ENCODE measurements at places on chromosomes 2 and 18. TPM values are rescaled to one million over a fixed set of nuclear protein-coding genes. Genes with fewer than 3 reads are reported as not detected.
A peak's percentile ranks its signal among the peaks of the same experiment; 100 is the strongest.

DNA sequence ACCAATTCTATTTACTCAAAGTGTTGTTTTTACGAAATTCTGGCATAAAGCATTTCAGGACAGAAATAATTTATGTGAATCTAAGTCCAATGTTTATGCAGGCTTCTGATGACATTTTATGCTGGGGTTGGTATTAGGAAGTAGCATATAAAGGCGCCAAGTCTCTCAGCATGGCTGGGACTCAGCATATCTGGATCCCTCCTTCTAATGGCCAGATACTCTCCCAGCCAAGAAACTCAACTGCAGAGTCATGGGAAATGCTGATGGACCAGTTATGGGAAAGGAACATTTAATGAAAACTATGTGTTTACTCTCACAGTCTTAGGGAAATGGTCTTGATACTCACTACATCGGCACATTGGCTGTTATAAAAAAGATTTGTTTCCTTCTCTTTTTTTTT is 392.2 kb downstream of the ARHGAP15 start:
- no peak for DNase-seq

- DNase-seq: no peak
Measured at GRCh38 chr2:105443617-105444598, 45.1 kb upstream of the FHL2 start.

DNA sequence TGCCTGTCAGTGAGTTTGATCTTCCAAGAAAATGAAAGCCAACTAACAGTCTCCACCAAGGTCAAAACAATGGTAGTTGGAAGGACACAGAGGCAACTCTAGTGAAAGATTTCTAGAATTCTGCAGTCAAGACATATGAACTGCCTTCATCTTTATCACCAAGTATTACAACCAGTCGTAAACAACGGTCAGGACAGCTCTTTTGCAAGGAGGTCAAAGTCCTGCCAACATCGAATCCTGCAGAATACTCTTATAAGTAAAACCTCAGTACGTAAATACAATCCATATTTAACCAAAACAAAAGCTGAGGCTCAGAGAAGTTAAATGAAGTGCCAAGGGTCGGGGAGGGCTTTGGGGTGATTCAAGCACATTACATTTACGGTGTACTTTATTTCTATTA is 3.1 kb downstream of the FEZ2 start:
- no peak for DNase-seq

DNA sequence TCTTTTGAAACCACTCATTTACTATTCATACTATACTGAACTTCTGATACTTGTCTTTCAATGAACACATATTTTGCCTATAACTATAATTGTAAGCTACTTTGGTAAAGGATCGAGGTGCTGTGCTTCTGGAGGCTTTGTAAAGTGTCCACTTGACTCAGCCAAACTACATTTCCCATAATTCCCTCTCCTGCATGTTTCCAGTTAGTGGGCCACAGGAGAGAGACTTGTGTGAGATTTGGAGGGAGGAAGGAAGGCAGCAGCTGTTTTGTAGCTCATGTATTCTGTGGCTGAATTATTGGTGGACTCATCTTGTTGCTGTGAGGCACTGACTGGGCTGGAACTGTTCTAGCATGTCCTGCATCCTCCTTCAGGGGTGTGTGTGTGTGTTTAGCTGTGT is 328.8 kb downstream of the ARL6IP6 start:
- DNase-seq: no peak

DNA sequence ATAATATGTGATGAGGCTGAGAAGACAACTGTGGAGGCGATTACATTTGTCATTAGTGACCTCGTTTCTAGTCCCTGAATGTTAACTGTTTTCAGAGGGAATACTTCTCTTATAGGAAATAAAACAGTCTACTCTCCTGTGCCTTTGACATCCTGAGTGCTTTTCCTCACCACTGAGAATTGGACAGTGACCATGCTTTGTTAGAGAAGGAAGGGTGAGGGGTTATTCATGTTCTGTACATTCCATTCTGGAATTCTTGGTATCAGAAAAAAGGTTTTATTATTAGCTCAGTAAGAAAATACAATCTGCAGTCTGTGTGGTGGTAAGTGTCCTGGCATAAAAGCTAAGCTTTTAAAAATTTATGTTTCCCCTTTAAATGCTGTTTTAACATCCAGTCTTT is 58.8 kb downstream of the PARD3B start:
- DNase-seq: no peak

GRCh38 chr2:23485261-23485660 is 100.3 kb downstream of the KLHL29 start:
- DNase-seq: no peak

DNA sequence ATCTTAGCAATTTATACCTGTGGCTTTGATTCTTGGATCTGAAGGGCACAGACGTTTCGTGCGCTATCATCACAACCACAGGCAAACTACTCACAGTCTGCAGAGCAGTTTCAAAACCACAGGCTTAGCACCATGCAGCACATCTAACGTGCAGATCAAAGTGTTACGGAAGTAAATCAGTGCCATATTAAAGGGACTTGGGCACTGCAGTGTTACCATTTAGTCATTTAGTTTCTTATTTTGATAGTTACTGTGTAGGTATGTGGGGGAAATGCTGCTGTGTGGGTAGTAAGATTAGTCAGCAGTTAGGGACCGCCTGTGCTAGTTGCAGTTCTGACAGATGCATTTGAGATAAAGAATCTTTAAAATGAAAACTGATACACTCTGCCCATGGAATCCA is 384.0 kb downstream of the NBAS start:
- no peak for DNase-seq

DNA sequence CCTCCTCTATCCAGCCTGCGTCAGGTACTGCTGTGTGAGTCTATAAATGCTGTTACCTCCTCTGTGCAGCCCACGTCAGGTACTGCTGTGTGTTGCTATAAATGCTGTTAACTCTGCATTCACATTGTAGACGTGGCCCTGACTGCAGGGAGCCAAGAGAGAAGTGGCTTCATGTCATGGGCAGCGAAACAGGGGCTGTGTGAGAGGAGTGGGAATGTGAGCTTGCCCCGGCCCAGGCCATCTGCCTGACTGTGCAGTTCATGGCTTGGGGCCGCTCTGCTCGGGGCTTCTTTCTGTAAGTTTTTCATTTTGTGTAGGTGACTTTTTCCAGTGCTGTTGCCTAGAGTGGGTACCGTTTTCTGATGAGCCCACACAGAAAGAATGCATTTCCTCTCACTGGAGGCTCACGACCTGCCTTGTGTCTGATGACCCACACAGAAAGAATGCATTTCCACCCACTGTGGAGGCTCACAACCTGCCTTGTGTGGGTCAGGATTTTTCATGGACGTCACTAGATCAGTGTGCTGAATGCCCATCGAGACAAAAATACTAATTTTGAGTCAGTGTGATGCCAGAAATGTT is 104.5 kb downstream of the SNTG2 start:
- DNase-seq: no peak

DNA sequence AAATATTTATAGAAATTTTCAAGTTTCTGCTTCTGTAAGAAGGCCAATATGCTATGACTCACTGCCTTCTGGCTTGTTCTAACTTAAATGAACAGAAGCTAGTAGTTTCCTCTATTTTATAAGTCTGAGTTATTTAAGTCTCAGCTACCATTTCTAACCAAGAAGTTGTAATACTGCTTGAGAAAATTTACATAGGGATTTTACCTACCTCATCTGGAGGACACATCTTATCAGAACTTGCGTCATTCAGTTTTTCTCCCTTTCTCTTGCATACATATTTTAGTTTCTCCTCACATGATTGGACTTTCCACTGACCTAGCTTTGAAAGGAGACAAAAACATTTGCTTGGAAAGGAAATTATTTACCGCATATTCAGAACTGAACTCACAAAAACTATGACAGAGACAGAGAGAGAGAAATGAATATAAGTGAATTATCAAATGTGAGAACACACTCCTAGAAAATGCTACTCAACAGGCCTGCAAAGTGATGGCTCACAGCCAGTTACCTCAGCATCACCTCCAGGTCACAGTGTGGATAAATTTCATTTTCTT is 81.1 kb upstream of the CD302 start:
- DNase-seq: no peak

DNA sequence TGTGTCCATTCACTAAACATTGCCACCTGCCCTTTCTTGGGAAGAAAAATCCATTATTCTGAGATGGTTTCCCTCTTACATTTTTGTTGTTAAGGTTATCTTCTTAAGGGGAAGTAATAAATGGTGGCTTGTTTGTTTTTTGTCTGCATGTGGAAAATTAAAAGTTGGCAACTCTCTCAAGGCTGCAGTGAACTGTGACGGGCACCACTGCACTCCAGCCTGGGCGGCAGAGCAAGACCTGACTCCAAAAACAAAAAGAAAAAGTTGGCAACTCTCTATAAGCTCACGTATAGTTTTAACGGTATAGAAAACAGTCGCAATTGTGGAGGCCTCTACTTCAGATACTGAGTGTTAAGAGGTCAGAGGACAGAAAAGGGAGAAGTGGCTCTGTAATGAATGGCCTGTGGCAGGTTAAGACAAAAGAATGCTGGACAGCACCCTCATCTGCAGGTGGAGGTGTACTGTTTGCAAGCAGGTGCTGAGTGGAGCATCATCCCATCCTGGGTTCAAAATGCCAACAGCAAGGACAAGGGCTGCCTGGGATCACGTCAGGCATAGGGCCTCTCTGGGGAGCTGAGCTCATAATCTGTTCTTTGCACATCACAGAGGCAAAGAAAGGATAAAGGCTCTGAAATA is 16.7 kb downstream of the L3MBTL4 start:
- DNase-seq: no peak

- DNase-seq: no peak
Measured at GRCh38 chr2:198135481-198135934, 331.1 kb downstream of the PLCL1 start.

DNA sequence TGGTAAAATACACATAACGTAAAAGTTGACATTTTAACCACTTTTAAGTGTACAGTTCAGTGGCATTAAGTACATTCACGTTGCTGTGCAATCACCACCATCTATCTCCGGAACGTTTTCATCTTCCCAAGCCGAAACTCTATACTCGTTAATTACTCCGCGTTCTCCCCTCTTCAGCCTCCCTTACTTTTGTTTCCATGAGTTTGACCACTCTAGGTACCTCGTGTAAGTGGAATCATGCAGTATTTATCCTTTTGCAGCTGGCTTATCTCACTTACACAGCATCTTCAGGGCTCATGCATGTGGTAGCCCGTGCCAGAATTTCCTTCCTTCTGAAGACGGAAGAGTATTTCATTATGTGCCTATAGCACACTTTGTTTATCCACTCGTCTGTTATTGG is 225.2 kb downstream of the SLC4A3 start:
- no peak for DNase-seq

GRCh38 chr2:9573013-9573720 is 17.5 kb upstream of the ADAM17 start:
- no peak for DNase-seq

GRCh38 chr2:182615036-182615435 is 101.0 kb upstream of the DNAJC10 start:
- no peak for DNase-seq

- DNase-seq: peak; percentile 88
Measured at GRCh38 chr18:3450012-3450798, at the start of gene TGIF1. TSS of gene TGIF1 (plus strand) at chr18:3450172. CDS start at chr18:3450490, 318 bp downstream.

GRCh38 chr2:130911482-130911881 is 74.8 kb downstream of the ARHGEF4 start:
- DNase-seq: no peak

DNA sequence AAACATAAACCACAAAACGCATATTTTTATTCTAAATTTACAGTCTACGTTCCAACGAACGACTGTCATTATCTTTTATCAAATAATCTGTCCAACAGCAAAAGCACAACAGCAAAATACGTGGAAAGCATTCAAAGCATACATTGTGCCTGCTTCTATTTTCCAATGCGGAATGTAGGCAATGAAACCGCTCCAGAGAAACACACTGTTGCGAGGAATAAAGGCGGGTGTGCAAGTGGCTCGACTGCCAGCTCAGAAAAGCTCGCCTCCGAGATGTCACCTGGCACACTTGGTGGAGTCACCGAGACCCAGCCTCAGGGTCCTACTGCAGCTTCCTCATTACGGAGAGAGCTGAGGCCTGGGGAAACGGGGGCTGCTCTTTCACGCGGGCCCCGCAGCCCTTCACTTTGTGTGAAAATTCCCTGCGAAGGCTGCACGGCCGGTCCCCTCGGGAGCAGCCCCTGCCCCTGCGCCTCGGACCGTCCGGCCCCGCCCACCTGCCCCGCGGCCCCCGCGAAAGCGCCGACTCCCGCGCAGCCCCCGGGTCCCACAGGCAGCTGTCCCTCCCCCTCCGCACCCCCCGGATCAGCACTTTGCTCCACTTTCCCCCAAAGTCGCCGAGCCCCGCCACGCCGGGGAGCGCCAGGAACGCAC is 752 bp downstream of the MGAT4A start:
- peak; percentile 48 for DNase-seq

DNA sequence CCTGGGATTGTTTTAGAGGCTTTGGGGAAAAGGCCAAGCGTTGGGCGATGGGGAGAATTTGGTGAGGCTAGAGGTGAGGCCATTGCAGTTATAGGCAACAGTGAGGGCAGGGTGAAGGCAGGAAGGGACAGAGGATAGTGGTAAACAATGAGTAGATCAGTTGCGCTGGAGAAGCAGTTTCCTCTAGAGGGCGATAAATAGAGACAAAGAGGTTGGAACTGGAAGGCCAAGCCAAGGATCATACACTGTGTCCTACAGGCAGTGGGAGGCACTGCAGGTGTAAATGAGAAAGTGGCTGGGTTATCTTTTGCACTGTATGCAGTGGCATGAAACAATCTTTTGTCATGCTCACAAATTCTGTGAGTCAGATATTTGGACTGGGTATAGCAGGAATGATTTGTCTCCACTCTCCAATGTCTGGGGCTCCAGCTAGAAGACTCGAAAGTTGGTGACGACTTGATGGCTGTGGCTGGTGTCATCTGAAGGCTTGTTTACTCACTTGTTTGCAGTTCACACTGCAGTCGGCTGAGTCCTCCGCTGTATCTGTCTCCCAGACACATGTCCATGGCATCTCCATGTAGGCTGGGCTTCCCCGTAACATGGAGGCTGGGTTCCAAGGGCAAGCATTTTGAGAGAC is 82.1 kb downstream of the TNP1 start:
- no peak for DNase-seq

GRCh38 chr18:52289392-52289791 is 50.6 kb upstream of the DCC start:
- no peak for DNase-seq

GKN1 gene
- not detected for total RNA-seq

IL36RN gene
- total RNA-seq: not detected

CAMKMT gene
- 3.3 TPM for total RNA-seq

UGT1A8 gene
- not detected for total RNA-seq

TMEM182 gene
- 176 TPM for total RNA-seq

KCNJ3 gene
- total RNA-seq: 2.0 TPM

RAB11FIP5 gene
- 19.4 TPM for total RNA-seq

SLC14A1 gene
- total RNA-seq: 29.7 TPM

NT5C1B gene
- not detected for total RNA-seq

PTH2R gene
- total RNA-seq: not detected

SKOR2 gene
- total RNA-seq: not detected

SRD5A2 gene
- total RNA-seq: not detected
